COLO829 (cell line): ENCODE measurements at places on chromosomes 16 and 17.

GRCh38 chr16:54953461-54953860 lies 22.8 kb downstream of the IRX5 start:
- no peak for DNase-seq

GRCh38 chr16:9797306-9797705 lies 384.9 kb downstream of the GRIN2A start:
- no peak for DNase-seq

DNA sequence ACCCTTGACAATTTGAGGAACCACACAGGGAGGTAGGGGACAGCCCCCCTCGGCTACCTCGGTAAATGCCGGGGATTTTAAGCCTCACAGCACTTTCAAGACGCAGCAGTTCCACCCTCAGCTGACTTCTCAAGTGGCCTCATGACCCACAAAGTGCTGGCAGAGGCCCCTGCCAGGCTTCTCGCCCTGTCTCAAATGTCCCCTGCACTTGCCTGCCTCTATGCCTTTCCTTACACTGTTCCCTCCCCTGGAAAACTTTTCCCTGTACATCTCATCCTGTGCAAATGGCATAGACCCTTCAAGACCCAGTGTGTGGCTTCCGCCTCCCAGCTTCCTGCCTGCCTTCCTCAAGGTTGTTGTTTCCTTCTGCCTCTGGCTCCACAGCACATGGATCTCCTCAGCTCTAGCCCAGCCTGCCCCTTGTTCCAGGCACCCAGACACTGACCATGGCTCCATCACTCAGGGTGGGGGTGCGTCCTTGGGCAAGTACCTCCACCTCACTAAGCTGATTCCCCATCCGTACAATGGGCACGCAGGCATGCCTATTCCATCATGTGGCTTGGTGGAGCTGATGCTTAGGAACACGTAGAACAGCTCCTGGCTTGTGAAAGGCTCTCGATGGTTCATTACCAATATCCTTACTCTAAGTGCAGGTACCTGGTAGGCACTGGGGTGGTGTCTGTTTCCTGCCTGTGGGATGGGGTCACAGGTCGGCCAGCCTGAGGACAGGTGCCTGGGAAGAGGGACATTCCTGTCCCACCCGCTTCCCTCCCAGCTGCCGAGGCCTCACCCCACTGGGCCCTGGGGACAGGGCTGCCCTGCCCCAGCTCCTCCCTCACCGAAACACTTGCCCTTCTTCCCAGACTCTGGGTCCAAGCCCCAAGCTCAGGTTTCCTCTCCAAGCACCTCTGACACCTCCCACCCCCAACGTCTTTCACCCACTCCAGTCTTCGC lies 24.0 kb downstream of the MMP15 start:
- no peak for DNase-seq

- no peak for DNase-seq
These were observed 1.3 kb downstream of the CLUH start for GRCh38 chr17:2710071-2710802.

GRCh38 chr16:20889625-20890275 lies 10.4 kb downstream of the DCUN1D3 start:
- no peak for DNase-seq

- DNase-seq: no peak
These were observed 187.5 kb upstream of the SDK2 start for GRCh38 chr17:73831699-73832098.

- no peak for DNase-seq
These were observed 9.9 kb upstream of the HOXB13 start for GRCh38 chr17:48738424-48738802.

GRCh38 chr17:7177954-7178477 lies 1.2 kb downstream of the ASGR1 start:
- no peak for DNase-seq

GRCh38 chr17:40362696-40363110 lies 1.8 kb downstream of the GJD3 start:
- no peak for DNase-seq

- no peak for DNase-seq
These were observed 55.2 kb upstream of the MRTFB start for GRCh38 chr16:14015948-14016347.
